ENCODE measurements at places on chromosomes 5 and 9.

DNA sequence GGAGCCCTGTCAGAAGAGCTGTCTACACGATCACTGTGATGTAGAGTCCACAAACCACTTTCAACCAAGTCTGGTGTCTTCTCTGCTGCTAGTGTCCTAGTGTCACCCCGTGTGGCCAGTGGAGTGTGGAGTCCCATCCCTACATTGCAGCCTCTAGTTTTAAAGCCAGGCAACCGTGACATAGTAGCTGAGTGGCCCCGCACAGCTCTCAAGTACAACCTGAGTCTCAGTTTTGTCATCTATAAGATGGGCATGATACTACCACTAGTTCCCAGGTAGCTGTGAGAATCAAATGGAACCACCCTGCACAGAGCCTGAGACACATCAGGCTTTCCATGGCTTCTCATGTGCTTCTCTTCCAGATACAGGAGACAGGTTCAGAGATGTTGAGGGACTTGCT, 43.2 kb upstream of the AKNA start:
- DNase-seq: no peak

DNA sequence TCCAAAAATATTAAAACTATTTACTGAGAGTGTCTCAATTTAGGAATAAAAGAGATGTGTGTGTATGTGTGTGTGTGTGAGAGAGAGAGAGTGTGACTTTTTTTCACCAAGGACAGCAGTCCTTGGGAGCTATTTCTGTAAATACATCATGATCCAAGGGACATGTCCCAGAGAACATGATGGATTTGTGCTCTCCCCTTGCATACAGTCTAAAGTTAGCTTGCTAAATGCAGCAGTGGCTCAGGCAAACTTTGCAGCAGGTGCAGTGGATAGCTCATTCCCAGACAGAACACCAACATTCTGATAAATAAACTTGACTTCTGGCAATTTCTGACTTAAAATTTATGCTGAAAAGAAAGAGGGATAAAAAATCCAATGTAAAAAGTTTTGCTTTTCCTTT, 55.4 kb upstream of the SGCD start:
- no peak for DNase-seq

GRCh38 chr9:87095951-87096350, 148.6 kb upstream of the GAS1 start:
- no peak for DNase-seq

GRCh38 chr5:61200582-61201155, 38.4 kb upstream of the SMIM15 start:
- no peak for DNase-seq

DNA sequence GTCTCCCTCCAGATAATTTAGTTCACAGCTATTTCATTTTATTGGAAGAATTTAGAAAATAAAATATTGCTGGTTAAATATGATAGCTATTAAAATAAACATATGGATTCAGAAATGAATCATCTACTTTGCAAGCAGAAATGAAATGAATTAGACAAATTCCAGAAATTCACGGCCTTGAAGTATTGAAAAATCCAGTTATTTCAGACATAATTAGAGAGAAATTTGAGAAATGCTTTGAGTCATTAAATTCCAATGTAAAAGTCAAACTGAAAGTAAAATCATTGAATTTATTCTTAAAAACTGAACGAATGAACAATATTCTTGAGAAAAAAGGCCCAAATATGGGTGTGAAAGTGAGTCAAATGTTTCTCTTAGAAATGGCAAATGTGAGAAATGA, 632.6 kb upstream of the EDIL3 start:
- no peak for DNase-seq

- no peak for DNase-seq
Observed at GRCh38 chr5:144504929-144505577, 334.4 kb downstream of the KCTD16 start.

- DNase-seq: no peak
Observed at GRCh38 chr5:60020457-60020856, 126.9 kb upstream of the PDE4D start.

GRCh38 chr5:180215783-180216630, 7.0 kb upstream of the RASGEF1C start:
- no peak for DNase-seq

DNA sequence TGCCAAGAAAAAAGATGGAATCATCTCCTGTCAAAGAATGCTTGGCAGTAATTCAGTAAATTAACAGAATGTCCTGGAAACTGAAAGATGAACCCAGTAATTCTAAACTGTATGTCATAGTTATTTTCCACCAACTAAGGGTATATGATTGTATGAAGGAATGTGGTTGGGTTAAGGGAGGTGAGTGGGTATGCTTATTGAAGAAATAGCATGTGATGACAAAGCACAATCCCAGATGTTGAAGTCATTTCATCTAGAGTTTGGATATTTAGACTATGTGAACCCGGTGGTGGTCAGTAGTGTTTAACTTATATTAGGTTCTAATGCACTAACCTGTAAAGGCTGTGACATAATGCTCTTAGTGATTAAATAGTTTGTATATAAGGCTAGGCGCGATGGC, 87.3 kb downstream of the CDKN2A start:
- no peak for DNase-seq

DNA sequence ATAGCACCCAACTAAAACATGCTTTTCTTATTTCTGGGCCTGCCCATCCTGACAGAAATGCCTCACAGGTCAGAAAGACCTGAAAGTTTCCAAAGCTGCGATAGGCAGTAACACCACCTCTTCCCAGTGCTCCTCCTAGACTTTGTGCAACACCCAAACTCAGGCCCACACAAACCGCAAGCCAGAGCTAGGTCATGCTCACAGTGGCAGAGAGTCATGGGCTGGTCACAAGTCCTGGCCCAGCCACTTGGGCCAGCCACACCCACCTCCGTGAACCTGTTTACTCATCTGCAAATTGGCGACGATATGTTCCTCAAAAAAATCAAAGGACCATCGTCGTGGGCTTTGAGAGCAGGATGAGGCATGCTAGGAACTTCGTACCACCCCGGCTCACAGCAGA, 44.0 kb upstream of the SLC25A51 start:
- no peak for DNase-seq

GRCh38 chr5:129361441-129362025, 98.6 kb upstream of the ADAMTS19 start:
- DNase-seq: no peak

DNA sequence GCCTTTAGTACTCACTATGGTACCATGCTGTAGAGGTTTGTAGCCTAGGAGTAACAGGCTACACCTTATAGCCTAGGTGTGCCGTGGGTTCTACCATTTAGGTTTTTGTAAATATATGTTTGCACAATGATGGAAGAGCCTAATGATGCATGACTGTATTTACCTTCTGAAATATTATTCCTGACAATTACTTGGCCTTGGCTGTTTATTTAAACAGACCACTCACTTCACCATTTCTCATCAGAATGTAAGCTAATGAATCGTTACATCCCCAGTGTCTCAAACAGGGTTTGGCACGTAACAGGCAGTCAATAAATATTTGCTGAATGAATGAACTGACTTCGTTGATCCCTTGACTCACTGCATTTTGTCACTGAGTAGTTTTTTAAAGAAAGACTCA, 93.1 kb downstream of the MED27 start:
- no peak for DNase-seq

DNA sequence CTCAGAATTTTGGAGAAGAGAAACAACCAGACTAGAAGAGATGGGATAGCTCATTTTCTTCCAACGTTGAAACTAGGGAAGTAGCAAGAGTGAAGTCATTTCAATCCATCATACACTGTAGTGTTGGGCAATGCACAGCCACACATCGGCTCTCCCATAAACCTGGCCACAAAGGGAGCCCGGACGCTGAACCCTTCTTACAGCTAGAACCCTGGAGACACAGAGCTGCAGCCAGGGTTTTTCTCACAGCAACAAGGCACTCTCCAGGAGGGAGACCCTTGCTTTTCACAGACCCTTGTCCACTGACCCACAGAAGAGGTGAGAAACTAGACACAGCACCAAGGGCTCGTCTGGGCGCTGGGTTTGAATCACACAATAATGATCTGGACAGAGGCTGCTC, 101.4 kb upstream of the FSTL4 start:
- no peak for DNase-seq

- DNase-seq: no peak
Observed at GRCh38 chr9:37471942-37472684, 6.9 kb upstream of the ZBTB5 start.

- no peak for DNase-seq
Observed at GRCh38 chr5:96660971-96661854, 963 bp upstream of the CAST start.

- DNase-seq: no peak
Observed at GRCh38 chr5:156000115-156000514, 326.8 kb upstream of the SGCD start.

DNA sequence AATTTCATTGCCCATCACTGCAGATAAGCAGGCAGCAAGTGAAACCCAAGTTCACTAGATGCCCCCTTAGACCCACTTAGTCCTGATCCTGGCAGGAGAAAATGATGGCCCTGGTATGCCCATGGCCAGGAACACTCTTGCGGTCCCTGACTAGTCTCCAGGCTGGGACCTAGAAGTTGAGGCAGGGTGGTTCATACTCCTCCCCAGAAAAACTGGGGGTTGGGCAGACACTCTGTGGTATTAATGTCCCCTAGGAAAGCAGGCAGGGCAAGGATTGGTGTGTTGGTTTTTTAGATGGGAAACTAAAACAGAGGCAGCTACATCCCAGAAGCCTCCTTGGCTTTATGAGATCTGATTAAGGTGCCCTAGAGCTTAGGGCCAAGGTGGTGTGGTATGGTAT, 13.1 kb downstream of the LHX6 start:
- DNase-seq: no peak

- no peak for DNase-seq
Observed at GRCh38 chr9:19049917-19050636, 850 bp downstream of the RRAGA start.

- DNase-seq: no peak
Observed at GRCh38 chr5:179321206-179321987, 23.9 kb downstream of the ADAMTS2 start.

GRCh38 chr5:121503111-121503840, 348.4 kb upstream of the FTMT start:
- DNase-seq: peak; percentile 32

GRCh38 chr9:89425921-89426383, 72.0 kb downstream of the SEMA4D start:
- DNase-seq: no peak

GRCh38 chr9:83744206-83744605, 36.4 kb upstream of the UBQLN1 start:
- DNase-seq: no peak

- no peak for DNase-seq
Observed at GRCh38 chr9:127154003-127154389, 31.6 kb upstream of the ANGPTL2 start.

DNA sequence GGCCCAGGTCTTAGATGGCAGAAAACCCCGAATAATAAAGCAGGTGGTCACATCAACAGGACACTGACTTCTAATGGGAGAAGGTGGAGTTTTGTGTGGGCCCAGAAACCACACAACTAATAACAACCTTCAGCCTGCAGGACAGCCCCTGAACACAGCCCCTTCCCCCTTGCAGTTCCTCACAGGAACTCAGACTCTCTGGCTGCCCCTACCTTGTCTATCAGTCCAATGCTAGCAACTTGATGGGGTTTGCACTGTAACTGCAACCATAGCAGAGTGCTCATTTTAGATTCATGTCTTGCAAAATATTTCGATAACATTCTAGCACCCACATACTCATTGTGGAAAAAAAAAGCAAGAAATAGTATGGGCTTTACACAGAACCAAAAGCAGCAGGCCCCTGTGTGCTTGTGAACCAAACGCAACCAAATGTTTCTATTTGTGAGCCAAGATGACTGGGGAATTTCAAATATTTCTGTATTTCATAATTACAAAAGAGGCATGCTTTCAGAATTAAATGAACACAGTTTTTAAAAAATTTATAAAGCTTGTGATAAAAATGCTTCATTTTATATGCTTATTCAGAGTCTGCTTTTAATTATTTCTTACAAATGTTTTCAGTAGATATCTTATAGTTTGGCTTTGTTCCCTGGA, 62.7 kb upstream of the PDE4D start:
- no peak for DNase-seq

GRCh38 chr9:19493174-19493811, 84.5 kb downstream of the ACER2 start:
- no peak for DNase-seq

DNA sequence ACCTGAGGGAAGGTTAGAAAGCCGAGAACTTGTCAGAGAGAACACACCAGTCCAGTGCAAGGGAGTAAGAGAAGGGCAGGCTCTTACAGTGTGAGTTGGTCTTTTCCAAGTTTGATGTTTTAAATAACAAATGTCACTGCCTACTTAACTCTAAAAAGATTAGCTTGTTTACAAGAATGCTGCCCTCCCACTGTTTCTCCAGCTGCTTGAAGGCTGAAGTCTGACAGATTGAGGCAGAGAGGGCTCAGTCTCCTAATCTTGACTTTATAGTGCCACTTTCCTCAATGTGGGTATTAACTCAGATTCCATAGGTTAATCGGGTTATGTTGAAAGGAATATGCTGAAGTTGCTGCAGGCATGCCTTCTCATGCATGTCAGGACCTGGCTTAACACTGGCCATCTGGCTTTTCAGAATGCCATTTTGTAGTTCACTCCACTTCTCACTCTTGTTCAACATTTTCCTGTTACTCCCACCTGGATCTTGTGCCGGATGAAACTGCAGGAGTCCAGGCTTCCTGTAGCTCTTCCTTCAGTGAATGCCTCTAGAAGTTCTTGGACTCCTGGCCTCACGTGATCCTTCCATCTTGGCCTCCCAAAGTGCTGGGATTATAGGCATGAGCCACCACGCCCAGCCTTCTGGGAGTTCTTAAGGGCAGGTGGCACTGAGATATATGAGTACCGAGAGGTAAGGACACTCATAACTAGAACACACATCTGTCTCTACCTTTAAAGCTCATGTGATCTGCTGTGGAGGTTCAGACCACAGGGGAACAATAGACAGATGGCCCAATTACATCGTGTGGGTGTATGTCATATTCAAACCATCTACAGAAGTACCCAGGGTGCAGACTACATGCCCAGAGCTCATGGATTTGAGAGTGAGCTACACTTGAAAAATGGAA, 249.7 kb downstream of the ARHGAP26 start:
- DNase-seq: no peak

GRCh38 chr5:86115164-86115563, 502.6 kb upstream of the COX7C start:
- DNase-seq: no peak
